Activated naive CD8-positive, alpha-beta T cell treated with anti-CD3 and anti-CD28 coated beads, Interleukin-2, amount 50 U/mL, for 16 hours (primary cell): ENCODE measurements at places on chromosomes 3 and 15.
A peak's percentile ranks its signal among the peaks of the same experiment; 100 is the strongest.

DNA sequence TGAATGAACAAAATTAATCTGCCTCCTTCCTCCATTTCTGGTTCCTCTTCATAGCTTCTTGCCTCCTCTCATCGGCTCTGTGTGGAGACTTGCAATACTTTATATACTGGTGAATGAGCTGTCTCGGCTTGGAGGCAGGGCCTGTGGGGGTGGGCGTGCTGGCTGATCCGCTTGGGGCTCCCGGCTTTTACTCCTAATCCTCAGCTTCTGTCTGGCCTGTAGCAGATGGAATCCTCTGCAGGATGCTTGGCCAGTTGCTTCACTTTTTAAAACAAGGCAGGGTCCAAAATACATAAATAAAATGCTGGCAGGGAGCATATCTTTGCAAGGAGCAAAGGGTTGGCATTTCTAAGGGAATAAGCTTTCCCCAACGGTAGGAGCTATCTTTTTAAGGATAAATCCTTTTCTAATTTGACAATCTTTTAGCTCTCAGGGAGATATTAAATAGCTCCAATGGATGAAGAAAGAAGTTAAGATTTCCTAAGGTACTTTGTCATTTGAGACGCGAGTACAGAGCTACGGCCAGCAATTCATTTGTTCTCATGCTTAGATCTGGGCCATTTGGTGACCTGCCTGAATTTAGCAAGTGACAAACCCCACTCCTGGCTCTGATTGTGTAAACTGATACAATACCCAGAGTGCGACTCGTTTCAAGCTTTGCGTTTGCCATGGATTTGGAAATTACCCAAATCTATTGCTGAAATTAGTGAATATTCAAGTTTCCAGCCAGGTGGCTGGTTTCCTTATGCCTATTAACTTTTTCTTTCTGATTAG lies 18.9 kb downstream of the SV2B start:
- no peak for DNase-seq

DNA sequence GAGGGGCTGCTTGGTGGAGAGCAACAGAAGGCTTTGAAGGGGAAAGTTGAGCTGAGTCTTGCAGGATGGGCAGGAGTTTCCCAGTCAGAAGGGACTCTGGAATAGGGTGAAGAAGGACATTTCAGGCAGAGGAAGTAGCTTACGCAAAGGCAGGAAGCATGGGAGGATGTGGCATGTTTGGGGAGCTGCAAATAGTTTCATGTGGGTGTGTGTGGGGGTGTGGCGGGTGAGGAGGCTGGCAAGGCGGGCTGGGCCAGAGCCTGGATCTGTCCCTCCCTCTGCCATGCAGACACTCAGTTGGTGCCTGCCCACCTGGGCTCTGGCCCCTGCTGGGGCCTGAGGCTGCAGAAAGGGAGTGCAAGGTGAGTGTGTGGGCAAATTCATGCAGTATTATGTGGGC lies 10.4 kb downstream of the TEX264 start:
- no peak for DNase-seq

GRCh38 chr3:144496141-144496835 lies 524.7 kb downstream of the DIPK2A start:
- DNase-seq, result no peak

GRCh38 chr15:75234191-75234810 lies 23.8 kb upstream of the GOLGA6C start:
- no peak for DNase-seq

GRCh38 chr3:52144034-52144795 lies 10.0 kb downstream of the POC1A start:
- DNase-seq, result peak; percentile 76

DNA sequence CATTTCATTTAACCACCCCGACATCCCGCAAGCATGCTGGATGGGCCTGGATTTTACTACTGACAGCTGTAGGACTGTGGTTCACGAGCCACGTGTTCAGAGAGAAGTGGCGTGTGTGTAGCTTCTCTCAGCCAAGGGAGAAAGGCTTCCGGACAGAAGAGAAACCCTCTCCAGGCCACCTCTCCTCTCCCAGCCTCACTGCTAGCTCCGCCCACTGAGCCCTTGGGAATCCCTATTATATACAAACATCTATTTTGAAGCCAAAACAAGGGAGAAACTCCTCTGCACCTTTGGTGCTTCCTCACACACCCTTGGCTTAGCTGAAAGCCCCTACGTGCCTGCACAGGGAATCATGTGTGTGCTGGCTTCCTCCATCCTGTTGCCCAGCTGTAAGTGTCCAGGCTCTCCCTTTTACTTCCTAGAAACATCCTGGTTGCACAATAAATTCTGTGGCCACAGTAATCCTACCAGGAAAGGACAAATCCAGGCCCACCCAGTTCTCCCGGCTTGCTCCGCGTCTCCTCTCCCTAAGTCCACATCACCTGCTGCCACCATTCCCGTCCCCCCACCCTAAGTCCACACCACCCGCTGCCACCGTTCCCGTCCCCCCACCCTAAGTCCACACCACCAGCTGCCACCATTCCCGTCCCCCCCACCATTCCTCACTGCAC lies 30.5 kb downstream of the PCSK6 start:
- DNase-seq, result no peak

- DNase-seq, result no peak
These were observed 521.9 kb upstream of the NAALADL2 start for GRCh38 chr3:174337227-174337626.

GRCh38 chr3:150627557-150627956 lies 24.4 kb downstream of the SELENOT start:
- no peak for DNase-seq

DNA sequence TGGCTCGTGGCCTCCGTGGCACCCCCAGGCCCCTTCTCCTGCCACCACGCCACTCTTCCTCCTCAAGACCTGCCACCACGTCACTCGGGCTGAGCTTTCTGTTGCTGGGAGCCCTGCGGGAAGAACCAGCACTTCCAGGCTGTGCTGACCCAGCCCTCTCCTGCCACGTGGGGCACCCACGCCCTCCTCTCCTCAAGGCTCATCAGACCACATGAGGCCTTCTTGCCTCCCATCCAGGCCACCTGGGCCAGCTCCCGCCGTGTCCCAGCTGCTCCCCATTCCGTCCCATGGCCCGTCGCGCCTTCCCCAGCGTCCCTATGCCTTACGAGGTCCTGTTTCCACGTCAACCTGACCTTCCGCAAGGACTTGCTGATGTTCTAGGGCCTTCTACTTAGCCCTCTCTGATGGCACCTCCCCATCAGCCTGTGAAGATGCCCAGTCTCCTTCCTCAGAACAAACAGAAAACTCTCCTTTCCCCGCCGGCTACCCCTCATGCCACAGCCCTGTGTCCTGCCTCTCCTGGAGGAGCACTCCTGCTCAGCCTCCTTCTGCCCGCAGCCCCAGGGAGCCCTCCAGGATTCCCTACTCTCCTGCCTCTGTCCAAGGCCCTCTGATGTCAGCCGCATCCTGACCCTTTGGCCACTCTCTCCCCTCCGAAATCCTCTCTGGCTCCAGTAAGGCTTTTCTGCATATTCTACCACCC lies 71.1 kb upstream of the BLM start:
- DNase-seq, result no peak

- DNase-seq, result no peak
These were observed 21.8 kb upstream of the TRH start for GRCh38 chr3:129952556-129953355.

GRCh38 chr3:106826791-106827311 lies 550.4 kb upstream of the CCDC54 start:
- no peak for DNase-seq

GRCh38 chr15:38320866-38321265 lies 68.2 kb downstream of the SPRED1 start:
- no peak for DNase-seq

DNA sequence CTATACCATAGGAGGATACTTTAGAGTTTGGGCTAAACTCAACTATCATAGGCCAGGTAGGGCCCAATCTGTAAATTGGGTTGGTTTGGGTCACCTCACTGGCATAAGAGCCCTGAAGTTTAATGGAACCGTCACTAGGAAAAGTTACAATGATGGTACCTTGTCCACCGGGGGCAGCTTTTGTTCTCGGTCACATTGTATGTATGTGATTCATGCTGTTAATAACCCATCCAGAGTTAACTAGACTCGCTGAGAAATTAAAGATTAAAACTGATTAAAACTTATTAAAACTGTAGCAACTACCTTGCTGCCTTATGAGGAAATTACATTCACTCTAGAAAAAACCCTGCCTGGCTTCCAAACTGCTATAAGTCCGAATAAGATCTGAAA lies 145.0 kb upstream of the TMCO5A start:
- no peak for DNase-seq

DNA sequence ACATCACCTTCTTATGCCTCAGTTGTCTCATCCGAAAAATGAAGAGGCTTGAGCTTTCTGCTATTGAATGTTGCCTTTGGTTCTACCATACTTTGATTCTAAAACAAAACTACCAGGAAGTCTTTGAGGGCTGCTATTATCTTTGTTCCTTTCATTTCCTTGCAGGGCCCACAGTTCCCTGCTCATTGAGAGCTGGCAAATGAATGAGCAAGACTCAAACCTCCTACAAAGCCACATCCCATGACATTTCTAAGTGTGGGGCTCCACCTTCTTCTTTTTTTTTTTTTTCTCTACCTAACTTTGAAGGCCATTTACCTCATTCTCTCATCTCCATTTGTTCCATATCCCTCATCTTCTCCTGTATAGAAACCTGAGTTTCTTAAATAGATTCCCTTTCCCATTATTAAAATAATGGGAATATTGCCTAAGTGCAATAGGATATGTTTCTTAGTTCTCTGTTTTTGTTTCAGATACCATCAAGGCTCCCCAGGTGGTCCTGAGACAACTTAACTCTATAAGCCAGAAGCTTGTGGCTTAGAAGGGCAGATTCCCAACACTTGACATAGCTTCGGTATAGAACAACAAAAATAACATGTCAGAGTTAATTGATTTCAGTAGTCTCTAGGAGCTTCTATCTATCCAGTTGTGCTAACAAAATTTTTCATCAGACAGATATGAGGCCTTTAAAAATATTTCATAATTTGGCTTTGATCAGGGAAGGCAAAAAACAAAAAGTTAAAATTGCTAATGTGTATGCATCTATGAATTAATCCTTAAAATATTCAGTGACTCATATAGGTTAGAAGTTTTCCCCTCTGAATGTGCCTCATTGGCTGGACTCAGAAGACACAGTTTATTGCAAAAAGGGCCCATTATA lies 951.6 kb downstream of the TUSC7 start:
- DNase-seq, result no peak

GRCh38 chr3:28207000-28207733 lies 34.3 kb upstream of the CMC1 start:
- DNase-seq, result no peak

GRCh38 chr15:58697220-58697619 lies 52.3 kb downstream of the ADAM10 start:
- DNase-seq, result no peak

GRCh38 chr15:58410353-58410752 lies 21.4 kb upstream of the LIPC start:
- DNase-seq, result peak; percentile 11

GRCh38 chr3:114144909-114145688 lies 33.8 kb downstream of the DRD3 start:
- no peak for DNase-seq

- DNase-seq, result no peak
These were observed 8.6 kb upstream of the NR2F2 start for GRCh38 chr15:96321639-96322535.

- no peak for DNase-seq
These were observed 226.5 kb downstream of the NLGN1 start for GRCh38 chr3:173624086-173624485.

- no peak for DNase-seq
These were observed 93.8 kb downstream of the DNASE1L3 start for GRCh38 chr3:58116985-58117384.

- DNase-seq, result no peak
These were observed 25.3 kb upstream of the ABHD17C start for GRCh38 chr15:80669663-80670273.

DNA sequence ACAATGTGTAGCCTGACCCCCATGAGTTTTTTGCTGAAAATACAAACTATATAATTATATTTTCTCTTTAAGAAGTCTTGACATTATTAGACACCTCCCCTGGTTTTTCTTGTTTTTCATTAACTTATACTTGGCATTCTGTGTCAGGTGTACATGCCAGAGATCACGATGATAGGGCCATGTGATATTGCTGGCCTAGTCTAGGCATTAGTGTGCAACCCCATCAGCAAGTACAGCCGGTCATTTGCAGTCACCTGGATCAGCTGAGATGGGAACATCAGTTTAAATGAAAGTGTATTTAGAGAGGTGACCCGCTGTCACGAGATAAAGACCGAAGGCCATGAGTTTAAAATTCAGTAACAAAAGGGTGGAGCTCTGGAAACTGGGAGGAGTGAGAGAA lies 12.6 kb upstream of the SPPL2A start:
- no peak for DNase-seq

DNA sequence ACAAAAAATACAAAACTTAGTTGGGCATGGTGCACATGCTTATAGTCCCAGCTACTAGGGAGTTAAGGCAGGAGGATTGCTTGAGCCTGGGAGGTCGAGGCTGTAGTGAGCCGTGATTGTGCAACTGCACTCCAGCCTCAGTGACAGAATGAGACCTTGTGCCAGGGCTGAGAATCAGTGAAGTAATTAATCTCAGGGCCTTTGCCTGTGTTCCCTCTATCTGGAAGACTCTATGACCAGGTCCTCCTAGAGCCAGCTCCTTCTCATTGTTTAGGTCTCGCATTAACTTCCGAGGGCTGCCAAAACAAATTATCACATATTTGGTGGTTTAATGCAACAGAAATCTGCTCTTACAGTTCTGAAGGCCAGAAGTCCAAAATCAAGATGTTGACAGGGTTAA lies 41.4 kb upstream of the FLNB start:
- DNase-seq, result no peak
